Erythroblast (primary cell): ENCODE measurements at places on chromosomes 2 and 18.

GRCh38 chr2:176126929-176127773 lies 2.4 kb upstream of the HOXD8 start:
- peak; percentile 61 for DNase-seq

- DNase-seq: no peak
These were observed 781.1 kb downstream of the MBD2 start for GRCh38 chr18:53443336-53443735.

- DNase-seq: no peak
These were observed 521.0 kb downstream of the PLCL1 start for GRCh38 chr2:198325359-198325758.

GRCh38 chr2:56130463-56131070 lies 53.2 kb upstream of the CCDC85A start:
- peak; percentile 9 for DNase-seq

GRCh38 chr2:160694631-160695030 lies 201.0 kb upstream of the RBMS1 start:
- no peak for DNase-seq

DNA sequence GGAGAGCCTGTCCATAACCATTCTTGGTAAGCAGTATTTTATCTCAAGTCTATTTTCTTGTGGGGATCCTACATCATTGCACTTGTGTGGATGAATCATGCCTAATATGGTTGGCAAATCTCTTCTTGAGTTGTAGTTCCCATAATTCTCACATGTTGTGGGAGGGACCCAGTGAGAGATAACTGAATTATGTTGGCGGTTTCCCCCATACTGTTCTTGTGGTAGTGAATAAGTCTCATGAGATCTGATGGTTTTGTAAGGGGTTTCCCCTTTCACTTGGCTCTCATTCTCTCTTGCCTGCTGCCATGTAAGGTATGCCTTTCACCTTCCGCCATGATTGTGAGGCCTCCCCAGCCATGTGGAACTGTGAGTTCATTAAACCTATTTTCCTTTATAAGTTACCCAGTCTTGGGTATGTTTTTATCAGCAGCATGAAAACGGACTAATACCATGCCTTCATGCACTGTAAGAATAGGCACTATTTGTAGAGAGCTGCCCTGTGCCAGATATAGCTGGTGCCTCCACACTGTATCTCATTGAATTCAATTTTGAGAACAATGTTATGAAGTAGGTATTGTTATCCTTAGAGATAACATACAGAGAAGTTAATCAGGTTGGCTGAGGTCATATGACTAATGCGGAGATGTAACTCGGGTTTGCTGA lies 148.3 kb downstream of the PLCL1 start:
- no peak for DNase-seq

- DNase-seq: peak; percentile 7
These were observed 379.9 kb downstream of the LPIN1 start for GRCh38 chr2:12126318-12126717.

GRCh38 chr18:31688606-31689005 lies 4.2 kb upstream of the B4GALT6 start:
- DNase-seq: peak; percentile 69

GRCh38 chr2:8253781-8254180 lies 428.1 kb upstream of the ID2 start:
- no peak for DNase-seq

DNA sequence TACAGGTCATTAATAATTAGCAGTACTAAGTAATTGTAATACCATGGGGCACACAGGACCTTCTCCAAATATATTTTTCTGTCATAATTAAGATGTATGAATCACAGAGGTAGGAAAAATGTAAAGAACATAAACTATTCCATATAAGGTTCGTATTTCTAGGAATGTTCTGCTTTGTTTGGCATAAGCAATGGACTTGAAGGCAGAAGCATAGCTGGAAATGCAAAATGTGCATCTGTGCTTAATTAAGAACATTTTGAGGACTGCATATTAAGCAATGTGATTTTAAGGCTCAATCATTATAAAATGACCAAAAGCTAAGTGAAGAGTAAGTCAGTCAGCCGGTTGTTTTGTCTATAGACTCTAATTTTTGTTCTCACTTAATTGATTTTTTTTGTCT lies 123.2 kb downstream of the RBM43 start:
- DNase-seq: no peak

DNA sequence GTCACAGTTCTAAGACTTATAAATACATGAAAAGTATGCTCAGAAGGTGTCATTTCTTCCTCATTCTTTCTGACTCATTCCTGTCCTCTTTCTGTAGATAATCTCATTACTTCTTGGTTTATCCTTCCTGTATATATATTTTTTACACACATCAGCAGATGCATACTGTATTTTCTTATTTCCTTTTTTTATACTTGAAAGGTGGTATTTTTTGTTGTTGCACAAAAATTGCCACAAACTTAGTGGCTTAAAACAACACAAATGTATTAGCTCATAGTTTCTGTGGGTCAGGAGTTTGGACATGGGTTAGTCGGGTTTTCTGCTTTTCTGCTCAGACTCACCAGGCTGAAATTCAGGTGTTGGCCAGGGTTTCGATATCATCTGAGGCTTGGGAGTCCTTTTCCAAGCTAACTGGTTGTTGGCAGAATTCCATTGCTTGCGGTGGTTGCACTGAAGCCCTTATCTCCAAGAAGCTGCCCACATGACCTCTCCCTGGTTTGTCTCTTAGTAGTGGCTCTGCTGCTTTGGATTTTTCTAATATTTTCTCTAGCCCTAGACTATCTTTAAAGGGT lies 162.6 kb downstream of the FMNL2 start:
- DNase-seq: peak; percentile 49

DNA sequence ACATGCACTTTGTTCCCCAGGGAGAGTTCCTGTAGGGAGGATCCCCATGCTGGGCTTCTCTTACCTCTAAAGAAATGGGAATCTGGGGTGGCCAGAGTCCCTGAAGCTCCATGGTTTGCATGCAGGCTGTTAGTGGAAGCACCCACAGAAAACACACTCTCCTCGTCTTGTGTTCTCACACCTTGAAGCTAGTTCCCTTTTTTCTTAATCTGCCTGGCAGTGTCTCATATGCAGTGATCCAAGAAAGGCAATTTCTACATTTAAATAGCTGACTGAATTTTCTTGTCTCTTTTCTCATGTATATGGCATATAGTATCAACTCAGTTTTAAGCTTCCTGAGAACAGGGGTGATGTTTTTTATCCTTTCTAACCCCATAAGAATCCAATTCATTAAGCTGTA lies 65.0 kb downstream of the LINC00305 start:
- no peak for DNase-seq

GRCh38 chr2:27053776-27054175 lies 2.3 kb downstream of the AGBL5 start:
- DNase-seq: no peak

- no peak for DNase-seq
These were observed 129.7 kb downstream of the WDSUB1 start for GRCh38 chr2:159156834-159157233.

- no peak for DNase-seq
These were observed 67.4 kb upstream of the BCL2L11 start for GRCh38 chr2:111053266-111053665.

- DNase-seq: peak; percentile 61
These were observed 35.4 kb upstream of the EN1 start for GRCh38 chr2:118882693-118883336.

DNA sequence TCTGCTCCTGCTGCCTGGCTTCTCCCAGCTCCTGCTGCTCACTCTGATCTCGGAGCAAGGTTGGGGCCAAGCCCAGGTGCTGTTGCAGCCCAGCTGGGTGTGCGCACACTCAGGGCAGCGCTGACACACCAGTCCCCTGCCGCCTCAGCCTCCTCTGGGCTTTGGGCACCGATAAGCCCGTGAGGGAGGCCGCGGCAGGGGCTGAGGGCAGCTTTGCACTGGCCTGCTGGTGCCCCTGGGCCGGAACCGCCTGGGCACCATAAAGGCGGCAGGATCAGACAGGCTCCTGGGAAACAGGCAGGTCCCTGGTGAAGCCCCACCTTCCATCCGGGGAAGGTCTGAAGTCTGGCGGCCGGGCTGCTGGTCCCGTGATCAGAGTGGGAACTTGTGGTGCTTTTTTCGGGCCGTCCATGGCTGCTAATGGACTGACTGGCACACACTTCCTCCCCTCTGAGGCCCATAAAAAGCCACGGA lies 14.1 kb upstream of the EML6 start:
- DNase-seq: no peak

DNA sequence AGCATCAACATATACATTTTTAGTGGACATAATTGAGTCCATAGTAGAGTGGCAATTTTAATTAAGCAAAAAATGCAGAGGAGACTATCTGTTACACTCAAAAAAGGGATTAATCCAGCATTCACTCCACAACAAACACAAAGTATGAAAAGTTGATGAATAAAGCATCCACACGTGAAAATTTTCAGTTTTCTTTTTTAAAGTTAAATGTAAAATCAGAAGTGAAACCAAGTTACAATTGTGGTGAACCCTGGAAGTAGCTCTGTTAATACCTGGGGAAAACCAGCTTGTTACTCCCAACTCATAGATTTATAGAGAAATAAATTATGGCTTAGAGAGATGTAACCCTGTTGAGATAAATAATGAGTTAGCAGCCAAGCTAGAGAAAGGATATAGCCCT lies 807.8 kb downstream of the TRIB2 start:
- DNase-seq: no peak

- no peak for DNase-seq
These were observed 389.3 kb downstream of the IRS1 start for GRCh38 chr2:226410247-226410835.

DNA sequence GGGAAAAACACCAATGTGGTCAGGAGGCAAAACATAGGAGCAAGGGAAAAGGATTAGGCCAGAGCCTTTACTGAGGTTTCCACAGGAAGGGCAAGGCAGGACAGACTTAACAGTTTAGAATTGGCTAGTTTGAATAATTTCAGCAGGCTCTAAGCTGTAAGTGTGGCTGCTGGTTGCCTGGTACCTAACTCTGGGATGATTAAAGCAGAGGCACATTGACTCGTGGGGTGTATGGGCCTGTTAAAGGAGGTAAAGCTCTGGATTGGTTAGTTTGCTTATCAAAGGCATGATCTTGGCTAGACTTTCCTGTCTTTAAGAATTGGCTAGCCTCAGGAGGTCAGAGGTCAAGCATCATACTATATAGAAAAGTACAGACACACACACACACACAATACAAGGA lies 132.6 kb downstream of the SPAG16 start:
- no peak for DNase-seq

- DNase-seq: no peak
These were observed 24.0 kb downstream of the ZNF385B start for GRCh38 chr2:179837408-179837807.

- no peak for DNase-seq
These were observed 35.6 kb downstream of the PXDN start for GRCh38 chr2:1708476-1709334.

DNA sequence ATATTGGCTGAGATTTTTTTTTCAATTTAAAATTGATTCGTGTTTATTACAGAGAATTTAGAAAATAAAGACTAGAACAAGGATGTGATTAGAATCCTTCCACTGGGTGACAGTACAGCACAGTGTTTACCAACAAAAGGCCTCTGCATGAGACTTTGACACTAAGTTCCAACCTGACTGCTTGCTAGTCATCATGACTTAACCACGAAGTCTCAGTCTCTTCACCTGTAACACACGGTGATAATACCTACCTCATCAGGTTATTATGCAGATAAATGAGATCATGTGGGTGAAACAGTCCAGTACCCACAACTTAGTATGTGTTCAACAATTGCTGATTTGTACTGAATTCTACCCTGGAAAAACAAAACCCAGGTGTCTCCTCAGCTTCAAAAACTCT lies 151.2 kb downstream of the STK39 start:
- DNase-seq: no peak

GRCh38 chr2:142938240-142938639 lies 60.8 kb downstream of the KYNU start:
- no peak for DNase-seq
